Stimulated activated CD8-positive, alpha-beta memory T cell treated with anti-CD3 and anti-CD28 coated beads, Interleukin-7, amount 100 ng/mL, for 24 hours (primary cell): ENCODE measurements at places on chromosomes 16 and 17.

- no peak for DNase-seq
Measured at GRCh38 chr16:25222959-25223358, 6.2 kb downstream of the AQP8 start.

DNA sequence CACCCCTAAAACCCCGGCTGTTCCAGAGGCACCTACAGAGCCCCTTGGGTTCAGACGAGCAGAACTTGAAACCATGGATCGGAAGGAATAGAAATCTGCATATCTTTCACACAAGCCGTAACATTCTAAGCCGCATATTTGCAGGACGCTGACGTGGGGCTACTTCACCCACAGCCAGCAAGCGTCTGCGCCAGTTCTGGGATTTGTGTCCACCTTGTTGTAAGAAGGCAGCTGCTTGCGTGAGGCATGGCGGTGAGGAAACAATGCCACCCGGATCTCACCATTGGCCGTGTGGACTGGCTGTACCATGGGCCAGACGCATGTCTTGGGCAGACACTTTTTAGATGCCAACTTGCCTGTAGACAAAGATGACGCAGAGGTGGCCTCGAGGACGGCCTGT, 34.5 kb downstream of the TNFRSF13B start:
- DNase-seq, result no peak

- no peak for DNase-seq
Measured at GRCh38 chr17:37551788-37552187, 57.4 kb downstream of the SYNRG start.

DNA sequence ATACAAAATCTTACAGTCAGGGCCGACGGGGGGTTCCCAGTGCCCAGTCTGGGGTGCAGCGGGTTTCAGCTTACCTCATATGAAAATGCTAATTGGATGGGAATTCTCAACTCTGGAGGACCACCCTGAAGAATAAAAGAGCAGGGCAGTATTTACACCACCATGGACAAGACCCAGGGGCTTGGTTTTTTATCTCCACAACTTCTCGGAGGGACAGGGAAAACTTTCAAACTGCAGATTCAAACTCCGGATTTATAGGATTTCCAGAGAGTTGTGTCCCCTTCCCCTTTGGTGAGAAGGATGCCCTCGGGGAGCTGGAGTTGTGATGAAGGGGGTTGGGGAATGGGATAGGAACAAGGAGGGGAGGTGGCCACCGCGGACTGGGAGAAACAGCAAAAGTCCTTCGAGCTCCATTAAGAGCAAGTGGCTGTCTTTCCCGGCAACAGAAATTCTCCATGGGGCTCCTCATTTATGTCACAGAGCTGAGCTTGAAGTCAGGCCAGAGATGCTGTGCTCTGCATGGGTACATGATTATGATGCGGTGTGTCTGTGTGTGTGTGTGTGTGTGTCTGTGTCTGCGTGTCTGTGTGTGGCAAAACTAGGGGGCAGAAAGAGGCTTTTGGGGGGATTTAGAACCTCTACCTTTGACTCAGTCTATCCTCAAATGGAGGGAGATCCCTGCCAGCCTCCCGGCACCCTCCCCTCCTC, 15.7 kb downstream of the FOXL1 start:
- no peak for DNase-seq

- no peak for DNase-seq
Measured at GRCh38 chr17:21194703-21195102, 19.3 kb downstream of the TMEM11 start.

GRCh38 chr16:67170168-67170948, at the start of gene NOL3:
NOL3 (plus strand) TSS chr16:67170538.
- DNase-seq, result no peak

- no peak for DNase-seq
Measured at GRCh38 chr17:81251709-81252301, 12.7 kb downstream of the NDUFAF8 start.

GRCh38 chr17:79849953-79850352, 10.7 kb upstream of the CBX4 start:
- DNase-seq, result no peak

GRCh38 chr16:54340531-54340930, 53.9 kb upstream of the IRX3 start:
- DNase-seq, result no peak

GRCh38 chr16:76661691-76662235, 384.6 kb downstream of the CNTNAP4 start:
- DNase-seq, result no peak

DNA sequence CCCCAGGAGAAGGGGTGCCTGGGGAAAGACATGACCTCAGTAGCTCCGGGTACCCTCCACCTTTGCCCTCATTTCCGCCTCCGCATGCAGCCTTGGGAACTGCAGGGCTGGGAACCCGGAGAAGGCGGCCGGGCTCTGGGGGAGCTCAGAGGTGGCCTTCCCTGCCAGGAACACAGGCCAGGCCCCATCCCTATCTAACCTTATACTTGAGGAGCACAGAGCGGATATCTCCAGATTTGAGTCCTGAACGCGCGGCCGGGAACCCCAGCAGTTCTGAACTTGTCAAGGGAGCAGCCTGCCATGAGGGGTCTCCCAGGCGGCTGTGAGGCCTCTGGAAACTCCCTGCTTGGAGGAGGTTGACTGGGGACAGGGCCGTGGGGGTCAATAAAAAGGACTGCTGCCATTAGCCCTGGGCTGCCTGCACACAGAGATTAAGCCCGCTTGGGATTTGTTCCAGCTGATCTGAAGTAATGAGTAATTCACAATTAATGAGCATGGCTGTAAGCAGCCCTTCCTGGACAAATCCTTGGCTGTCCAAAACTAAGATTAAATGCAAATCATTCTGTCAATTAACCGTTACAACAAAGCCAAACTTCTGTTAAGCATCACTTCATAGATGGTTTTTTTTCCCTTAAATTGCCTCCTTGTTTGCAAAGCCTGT, 26.3 kb upstream of the METRNL start:
- no peak for DNase-seq

GRCh38 chr17:66172691-66173223, 19.2 kb downstream of the CEP112 start:
- no peak for DNase-seq

GRCh38 chr16:81612351-81613163, 166.5 kb upstream of the PLCG2 start:
- DNase-seq, result no peak

- no peak for DNase-seq
Measured at GRCh38 chr17:36592716-36593321, 1.1 kb downstream of the DHRS11 start.

GRCh38 chr16:11157143-11157542, 98.9 kb downstream of the SOCS1 start:
- DNase-seq, result no peak

DNA sequence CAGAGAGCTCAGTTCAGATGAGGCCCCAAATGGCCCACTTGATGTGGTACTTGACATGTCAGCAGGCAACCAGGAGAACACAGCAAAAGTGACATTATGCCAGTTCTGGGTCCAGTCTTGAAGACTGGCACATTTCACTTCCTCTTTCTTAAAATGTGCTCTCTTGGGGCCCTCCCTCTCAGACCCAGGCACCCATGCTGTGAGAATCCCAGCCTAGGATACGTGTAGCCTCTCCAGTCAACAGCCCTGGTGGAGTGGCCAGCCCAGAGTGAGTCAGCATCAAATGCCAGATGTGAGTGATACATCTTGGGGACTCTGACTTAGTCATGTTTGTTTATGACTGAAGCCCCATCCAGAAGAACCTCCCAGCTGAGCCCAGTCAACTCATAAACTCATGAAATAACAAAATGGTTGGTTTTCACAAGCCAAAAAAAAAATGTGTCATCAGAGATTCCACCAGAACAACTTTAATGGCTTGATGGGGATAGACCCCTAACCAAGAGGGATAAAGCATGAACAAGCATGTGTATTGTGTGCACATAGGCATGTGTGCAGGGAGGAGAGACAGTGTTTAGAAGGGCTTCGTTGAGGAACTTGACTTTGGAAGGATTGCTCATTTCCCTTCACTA, 82.5 kb upstream of the TNRC6C start:
- DNase-seq, result no peak

GRCh38 chr16:76941113-76941512, 249.9 kb upstream of the MON1B start:
- DNase-seq, result no peak

DNA sequence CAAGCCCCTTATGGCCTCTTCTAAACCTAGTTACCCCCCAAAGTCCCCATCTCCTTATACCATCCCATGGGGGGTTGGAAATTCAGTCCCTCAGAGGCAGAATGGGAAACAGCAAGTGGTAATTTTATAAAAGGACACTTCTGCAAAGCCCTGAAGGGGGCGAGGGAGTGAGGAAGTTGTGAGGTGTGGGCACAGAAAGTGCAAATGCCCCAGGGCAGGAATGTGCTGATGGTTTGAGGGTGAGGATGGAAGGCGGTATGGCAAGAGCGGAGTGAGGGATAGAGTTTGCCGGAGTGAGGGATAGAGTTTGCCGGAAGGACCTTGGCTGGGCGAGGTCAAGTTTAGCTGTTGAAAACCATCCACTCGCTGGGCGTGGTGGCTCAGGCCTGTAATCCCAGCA, 52.7 kb downstream of the HAPSTR1 start:
- DNase-seq, result no peak

- no peak for DNase-seq
Measured at GRCh38 chr17:63988741-63989621, 9.2 kb upstream of the PRR29 start.
